GM04504 (cell line): ENCODE measurements at places on chromosomes 12 and 14.

GRCh38 chr12:51687614-51688013, 96.6 kb downstream of the SCN8A start:
- DNase-seq: peak; percentile 62

DNA sequence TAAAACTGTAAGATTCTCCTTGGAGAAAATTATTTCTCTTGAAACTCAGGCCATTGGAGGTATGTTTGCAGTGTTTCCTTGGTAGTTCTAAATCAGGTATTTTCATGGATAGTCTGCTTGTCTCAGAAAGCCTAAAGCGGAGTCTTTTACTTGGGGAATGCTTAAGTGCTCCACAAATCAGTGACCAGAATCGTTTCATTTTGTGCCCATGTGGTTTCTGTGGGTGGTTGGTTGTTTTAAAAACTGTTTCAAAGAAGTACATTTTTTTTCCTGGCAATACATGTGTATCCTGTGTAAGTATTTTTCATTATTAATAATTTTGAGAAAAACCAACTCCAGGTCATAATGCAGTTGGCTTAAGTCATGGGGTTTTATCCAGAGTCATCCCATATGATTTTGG, 33.6 kb downstream of the CCDC91 start:
- no peak for DNase-seq

DNA sequence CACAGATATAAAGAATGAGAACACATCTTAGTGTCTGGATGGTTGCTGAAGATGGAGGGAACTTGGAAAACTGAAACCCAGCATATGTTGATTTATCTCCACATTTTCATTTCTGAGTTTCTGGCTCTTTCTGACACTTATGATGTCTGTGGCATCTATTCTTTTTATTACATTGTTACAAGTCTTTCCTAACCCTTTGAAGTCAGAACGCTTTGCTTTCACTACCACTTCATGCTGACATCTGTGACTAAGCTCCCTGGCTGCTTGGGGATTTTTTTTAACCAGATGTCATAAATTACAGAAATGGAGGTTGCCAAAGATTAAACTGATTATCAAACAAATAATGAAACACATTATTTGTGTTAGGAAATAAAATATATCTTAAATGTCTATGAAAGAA, 188.7 kb downstream of the KITLG start:
- DNase-seq: peak; percentile 76

GRCh38 chr14:72014486-72014885, 82.3 kb downstream of the RGS6 start:
- no peak for DNase-seq

- DNase-seq: no peak
Observed at GRCh38 chr12:52980096-52980649, 26.1 kb upstream of the EIF4B start.

- no peak for DNase-seq
Observed at GRCh38 chr14:89892953-89893352, 61.6 kb downstream of the EFCAB11 start.

- DNase-seq: no peak
Observed at GRCh38 chr12:115387467-115387901, 703.5 kb upstream of the TBX3 start.

DNA sequence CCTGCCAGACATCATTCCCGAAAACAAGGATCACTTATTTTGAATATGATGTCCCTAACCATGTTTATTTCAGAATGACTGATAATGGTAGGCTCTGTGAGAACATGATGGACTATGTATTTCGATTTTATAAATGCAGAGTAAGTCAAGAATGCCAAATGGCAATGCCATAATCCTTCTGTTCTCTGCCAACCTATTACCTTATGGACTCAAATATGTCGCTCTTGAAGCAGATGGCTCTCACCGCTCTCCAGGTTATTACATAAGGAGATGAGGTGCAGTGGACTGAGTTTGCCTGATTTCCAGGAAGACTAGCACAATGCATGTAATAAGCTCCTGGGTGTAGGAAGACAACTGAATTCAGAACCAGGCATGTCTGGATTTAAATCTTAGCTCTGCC, 227.2 kb downstream of the BTG1 start:
- DNase-seq: no peak

DNA sequence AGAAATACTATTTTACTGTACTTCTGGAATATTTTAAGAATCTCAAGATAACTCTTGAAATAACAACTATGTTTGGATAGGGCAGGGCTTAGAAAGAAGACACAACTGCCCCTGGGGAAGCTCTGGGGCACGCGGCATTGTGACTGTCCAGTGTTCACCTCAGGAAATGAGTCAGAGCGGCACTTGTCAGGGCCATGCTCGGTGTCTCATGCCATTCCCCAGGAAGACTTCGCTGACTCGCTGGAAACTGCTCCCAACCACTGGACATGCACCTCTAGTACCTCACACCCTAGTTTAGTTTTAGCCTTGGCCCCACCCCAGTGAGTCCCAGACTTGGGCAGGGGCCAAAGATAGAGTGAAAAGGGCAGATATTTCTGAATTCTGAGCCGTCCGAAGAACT, 192.0 kb downstream of the TTC7B start:
- DNase-seq: no peak
